ENCODE measurements at places on chromosomes 11 and 22.

DNA sequence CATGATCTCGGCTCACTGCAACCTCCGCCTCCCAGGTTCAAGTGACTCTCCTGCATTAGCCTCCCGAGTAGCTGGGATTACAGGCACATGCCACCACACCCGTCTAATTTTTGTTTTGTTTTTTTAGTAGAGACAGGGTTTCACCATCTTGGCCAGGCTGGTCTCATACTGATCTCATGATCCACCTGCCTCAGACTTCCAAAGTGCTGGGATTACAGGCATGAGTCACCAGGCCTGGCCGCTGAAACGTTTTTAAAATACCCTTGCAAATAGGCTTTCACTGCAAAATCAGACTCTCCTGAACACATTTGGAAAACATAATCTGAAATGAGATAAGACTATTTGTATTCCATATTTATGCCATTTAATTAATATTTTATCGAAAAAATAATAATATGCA is 826.1 kb upstream of the CNTN5 start:
- DNase-seq, result no peak

DNA sequence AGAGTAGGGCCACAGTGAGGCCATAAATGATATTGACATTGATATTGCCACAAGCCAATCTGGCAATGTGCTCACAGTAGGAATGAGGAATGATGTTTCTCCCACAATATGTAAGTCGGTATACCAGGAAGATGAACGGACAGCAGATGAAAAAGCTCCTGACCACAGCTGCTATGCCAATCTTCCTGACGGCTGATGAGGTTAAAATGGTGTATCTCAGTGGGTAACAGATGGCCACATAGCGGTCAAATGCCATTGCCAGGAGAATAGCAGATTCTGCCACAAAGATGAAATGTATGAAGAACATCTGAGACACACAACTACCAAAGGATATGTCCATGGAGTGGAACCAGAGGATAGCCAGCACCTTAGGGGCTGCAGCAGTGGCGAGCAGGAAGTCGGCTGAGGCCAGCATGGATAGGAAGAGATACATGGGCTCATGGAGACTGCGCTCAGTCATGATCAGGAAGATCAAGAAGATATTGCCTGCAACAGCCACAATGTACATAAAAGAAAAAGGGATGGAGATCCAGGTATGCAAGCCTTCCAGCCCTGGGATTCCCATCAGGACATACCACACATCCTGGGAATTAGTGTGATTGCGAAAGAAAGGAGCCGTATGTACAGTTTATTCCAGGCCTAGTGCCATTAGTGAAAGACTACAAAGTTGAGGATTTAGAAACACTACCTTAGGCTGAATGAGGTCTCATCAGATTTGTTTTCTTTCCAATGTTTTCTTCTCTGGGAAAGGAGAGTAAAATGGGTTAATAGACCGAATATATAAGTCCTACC is 22.2 kb downstream of the OR51V1 start:
- DNase-seq, result no peak

DNA sequence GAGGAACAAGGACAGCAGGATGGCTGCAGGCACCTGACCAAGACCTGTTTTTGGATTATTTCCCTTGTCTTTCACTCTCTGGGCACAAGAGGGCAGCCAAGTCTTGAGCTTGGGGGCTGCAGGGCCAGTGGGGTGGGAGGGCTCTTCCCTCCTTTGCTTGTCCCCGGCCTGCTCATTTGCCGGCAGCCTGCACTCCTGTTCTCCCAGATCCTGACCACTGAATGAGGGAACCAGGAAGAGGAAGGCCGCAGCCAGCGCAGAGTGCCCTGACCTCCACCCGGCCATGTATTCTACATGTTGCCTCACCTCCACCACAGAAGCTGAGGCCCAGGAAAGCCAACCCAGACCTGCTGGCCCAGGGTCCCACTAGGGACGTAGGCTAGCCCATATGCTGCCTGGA is 15.5 kb upstream of the NNMT start:
- no peak for DNase-seq

DNA sequence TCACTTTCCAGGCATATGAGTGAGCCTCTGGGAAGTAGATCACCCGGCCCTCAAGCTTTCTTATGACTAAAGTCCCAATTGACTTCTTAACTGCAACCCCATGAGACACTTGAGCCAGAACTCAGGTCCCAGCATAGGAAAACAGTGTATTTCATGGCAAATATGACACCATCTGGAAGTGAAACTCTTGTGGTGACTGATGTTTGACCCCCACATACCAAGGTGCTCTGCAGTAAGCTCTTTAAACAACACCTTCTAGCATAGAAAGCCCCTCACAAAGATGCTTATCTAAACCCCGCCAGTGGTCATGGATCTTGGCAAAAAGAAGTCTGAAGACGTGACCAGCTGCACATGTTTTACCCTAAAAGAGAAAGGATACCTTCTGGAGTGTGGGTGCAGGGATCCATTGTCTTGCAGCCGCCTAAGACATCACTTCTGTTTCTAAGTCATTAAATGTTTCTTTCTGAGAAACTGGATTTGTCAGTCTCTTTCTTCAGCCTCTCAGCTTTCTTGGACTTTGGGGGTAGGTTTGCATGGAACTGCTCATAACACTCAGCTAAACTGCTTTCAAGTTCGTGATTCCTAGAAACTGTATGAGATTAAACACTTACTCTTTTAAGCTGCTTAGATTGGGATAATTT is 7.4 kb upstream of the PELI3 start:
- DNase-seq, result no peak

DNA sequence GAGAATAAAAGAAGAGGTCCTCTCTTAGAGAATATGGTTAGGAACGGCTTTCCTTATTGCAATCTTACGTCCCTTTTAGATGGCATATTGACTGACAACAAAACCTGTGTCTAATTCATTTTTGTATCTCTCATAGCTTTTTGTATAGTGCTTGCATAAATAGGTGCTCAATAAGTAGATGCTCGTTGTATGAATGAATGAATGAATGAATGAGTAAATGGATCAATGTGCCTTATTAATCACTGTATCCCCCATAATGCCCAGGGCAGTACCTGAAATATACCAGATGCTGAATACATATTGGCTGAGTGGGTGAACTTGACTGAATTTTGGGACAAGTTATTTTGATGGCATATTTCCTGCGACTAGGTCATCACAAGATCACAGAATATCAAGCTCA is 97.9 kb downstream of the SERGEF start:
- DNase-seq, result no peak

GRCh38 chr11:17865765-17866428 is 131.3 kb downstream of the KCNC1 start:
- DNase-seq, result no peak

GRCh38 chr11:34987617-34988016 is 71.2 kb downstream of the PDHX start:
- DNase-seq, result no peak

- DNase-seq, result no peak
Observed at GRCh38 chr11:86161837-86162236, 82.7 kb upstream of the EED start.

DNA sequence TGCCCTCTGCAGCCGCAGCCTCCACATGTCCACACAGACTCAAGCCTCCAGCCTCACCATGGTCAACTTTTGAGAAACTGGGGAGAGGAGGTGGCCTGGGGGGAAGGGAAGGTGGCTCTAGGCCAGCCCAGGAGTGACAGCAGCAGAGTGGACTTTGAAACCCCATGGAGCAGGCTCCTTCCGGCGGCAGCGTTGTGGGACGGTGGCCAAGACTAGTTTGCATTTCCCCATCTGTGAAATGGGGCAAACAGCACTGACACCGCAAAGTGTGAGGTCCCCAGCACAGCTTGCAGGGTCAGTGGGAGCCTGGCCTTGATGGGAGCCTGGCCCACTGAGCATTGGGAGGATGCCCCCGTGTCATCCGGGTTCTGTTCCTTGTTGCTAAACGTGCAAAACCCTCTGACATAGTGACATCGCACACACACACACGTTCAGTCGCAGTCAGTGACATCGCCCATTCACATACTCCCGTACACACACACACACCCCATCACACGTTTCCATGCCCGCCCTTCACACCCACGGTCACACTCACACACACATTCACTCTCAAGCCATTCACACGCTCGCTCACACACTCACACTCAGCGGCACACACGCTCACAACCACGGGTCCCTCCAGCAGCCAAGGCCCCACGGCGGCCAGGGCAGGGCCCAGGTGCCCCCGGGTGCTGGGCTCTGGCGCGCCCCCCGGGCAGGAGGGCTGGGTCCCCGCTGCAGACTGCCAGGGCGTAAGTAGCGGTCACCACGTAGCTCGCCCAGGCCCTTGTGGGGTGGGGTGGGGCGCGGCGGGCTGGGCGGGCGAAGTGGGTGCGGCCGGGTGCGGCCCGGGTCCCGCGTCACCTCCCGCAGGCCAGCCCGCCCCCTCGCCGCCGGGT is 585 bp downstream of the CYB5R3 start:
- DNase-seq, result peak; percentile 17

- DNase-seq, result no peak
Observed at GRCh38 chr11:68541991-68542390, 81.4 kb downstream of the PPP6R3 start.

DNA sequence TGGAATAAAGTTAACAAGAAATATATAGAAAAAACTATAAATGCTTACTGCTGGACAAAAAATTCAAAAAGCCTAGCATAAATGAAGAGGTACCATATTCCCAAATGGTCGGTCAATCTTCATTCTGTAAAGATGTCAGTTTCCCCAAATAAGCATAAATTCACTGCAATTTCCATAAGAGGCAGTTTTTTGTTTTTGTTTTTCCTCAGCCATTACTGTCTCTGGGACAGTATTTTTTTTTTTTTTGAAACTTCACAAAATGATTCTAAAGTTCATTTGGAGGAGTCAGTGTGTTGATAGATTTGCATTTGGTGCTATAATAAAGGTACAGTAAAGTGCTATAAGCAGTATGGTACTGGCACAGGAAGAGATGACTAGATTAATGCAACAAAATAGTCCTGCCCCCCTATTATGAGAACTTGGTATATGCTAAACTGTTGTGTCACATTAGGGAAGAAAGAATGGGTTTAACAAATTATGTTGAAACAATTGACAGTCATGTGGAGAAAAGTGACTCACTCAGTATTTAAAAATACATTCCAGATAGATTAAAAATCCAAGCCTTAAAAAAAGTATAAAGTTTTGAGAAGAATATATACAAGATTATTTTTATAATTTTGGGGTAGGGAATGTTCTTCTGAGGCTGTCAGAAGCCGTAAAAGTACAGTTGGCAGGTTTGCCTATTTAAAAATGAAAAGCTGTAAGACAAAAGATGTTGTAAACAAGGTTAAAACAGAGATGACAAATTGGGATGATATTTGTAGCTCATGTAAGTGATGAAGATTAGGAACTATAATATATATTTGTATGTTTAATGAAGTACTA is 2.6 kb upstream of the FTH1 start:
- DNase-seq, result no peak

GRCh38 chr22:49455595-49455994 is 372.1 kb downstream of the BRD1 start:
- no peak for DNase-seq

- DNase-seq, result no peak
Observed at GRCh38 chr11:134464981-134465730, 53.1 kb upstream of the B3GAT1 start.

- DNase-seq, result no peak
Observed at GRCh38 chr11:1532014-1532586, 40.0 kb downstream of the DUSP8 start.

- DNase-seq, result no peak
Observed at GRCh38 chr11:73636249-73636648, 10.1 kb upstream of the PLEKHB1 start.

DNA sequence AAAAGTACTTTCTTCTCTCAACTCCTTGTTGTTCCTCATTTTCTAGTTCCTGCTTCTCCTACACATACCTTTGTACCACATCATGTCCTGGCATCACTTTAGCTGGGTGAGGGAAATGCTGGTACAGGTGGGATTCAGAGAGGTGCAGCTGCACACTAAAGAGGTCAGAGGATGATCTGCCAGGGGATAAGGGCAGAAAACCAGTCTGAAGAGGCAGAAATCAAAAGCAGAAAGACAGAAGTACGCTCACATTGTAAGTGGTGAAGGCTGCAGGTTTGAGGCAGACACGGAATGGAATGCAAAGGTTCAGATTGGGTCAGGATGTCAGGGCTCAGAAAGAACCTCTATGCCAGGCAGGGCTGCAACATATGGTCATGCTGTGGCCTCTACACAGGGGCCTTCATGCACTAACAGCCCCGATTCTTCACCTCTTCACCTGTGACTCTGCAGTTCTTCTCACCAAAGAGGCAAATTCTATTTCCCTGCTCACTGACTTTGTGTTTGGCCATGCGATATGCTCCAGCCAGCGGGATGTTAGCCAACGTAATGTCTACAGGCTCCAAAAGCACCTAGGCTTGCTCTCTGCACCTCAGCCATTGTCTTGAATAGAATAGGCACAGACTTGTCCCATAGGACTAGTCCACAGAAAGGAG is 373.7 kb downstream of the NXPE2 start:
- no peak for DNase-seq

- no peak for DNase-seq
Observed at GRCh38 chr22:27097506-27097905, 440.1 kb downstream of the MIAT start.

DNA sequence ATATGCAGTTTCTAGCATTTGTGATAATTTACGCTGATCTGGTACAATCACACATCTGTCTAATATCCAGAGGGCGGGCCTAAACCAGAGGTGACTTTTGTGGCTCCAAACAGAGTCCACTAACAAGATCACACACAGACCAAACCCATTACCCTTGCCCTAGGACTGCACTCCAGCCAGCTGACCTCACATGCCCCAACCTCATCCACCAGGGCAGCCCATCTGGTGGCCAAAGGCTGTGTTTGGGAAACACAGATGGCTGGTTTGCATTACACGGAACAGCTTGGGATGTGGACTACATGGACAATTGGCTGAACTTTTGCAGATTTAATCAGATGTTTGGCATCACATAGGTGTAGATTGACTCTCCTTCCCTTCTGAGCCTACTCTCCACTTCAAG is 228.2 kb downstream of the GRIK4 start:
- no peak for DNase-seq

DNA sequence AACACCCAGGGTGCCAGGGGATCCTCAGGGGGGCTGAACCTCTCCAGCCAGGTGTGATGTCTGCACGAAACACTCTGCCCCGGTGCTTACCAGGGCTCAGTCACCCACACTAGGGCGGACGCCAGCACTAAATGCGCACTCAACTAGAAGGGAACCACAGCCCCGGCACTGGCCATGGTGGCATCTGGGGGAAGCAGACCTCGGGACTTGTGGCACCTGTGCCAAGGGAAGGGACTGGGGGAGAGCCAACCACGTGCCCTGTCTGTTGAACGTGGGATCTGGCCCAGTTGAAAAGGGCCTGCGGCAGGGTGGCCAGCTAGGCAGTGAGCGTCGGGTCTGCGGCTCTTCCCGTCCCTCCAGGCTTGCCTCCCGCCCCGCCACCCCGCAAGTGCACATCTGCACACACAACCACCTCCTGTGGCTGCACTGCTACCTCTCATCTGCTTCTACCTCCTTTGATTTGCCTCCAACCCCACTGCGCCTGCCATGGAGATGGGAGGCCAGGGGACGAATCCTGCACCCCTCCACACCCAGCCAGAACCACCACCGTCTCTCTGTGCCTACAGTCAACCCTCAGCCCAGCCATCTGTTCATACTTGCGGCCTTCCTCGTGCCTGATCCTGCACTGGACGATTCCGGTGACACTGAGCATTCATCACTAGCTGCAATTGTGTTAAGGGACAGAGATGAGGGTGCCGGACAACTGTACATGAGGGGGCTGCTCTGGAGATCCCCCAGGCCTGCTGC is 15.0 kb upstream of the MOB2 start:
- no peak for DNase-seq
